ENCODE measurements at places on chromosomes 2 and 18. TPM values are rescaled to one million over a fixed set of nuclear protein-coding genes. Genes with fewer than 3 reads are reported as not detected.

Gene NOTO
- not detected for total RNA-seq

Gene CYP26B1
- total RNA-seq = not detected

Gene ANKRD62
- total RNA-seq = not detected

Gene BOLL
- total RNA-seq = not detected

Gene OST4
- 339 TPM for total RNA-seq

Gene KIF3C
- total RNA-seq = 17.6 TPM

Gene ZBTB7C
- not detected for total RNA-seq

Gene RSAD2
- total RNA-seq = not detected

Gene TUBB8B
- 5.3 TPM for total RNA-seq

Gene SP110
- 11.7 TPM for total RNA-seq

Gene UPP2
- not detected for total RNA-seq

Gene GLB1L
- total RNA-seq = 6.4 TPM

Gene FSIP2
- not detected for total RNA-seq

Gene AKAIN1
- total RNA-seq = not detected

Gene NCKAP5
- total RNA-seq = not detected

Gene SP140
- total RNA-seq = 0.41 TPM

Gene IL1R1
- not detected for total RNA-seq

Gene ST6GAL2
- total RNA-seq = not detected

Gene REG3A
- total RNA-seq = not detected

Gene DPY30
- total RNA-seq = 94.9 TPM

Gene ACADL
- total RNA-seq = not detected

Gene VIL1
- not detected for total RNA-seq

Gene ALMS1
- total RNA-seq = 36.2 TPM

Gene PDE11A
- 2.6 TPM for total RNA-seq

Gene CXCR1
- total RNA-seq = not detected

Gene BMP10
- total RNA-seq = not detected

Gene NYAP2
- not detected for total RNA-seq

Gene CYP1B1
- total RNA-seq = not detected

Gene ECEL1
- total RNA-seq = 11.9 TPM

Gene TANC1
- 2.8 TPM for total RNA-seq

Gene ABCG5
- total RNA-seq = not detected

Gene VIT
- not detected for total RNA-seq

Gene CHRND
- total RNA-seq = not detected

Gene LRATD1
- not detected for total RNA-seq

Gene FAM110C
- not detected for total RNA-seq

Gene TFPI
- 41.1 TPM for total RNA-seq

Gene RTP5
- not detected for total RNA-seq

Gene SLC23A3
- total RNA-seq = not detected

Gene SERPINB10
- not detected for total RNA-seq

Gene TMEM247
- not detected for total RNA-seq

Gene CNDP1
- total RNA-seq = not detected

Gene STARD6
- total RNA-seq = not detected

Gene FBXO36
- total RNA-seq = 5.0 TPM

Gene TLX2
- not detected for total RNA-seq

Gene RPRM
- 76.1 TPM for total RNA-seq

Gene C2orf66
- not detected for total RNA-seq

Gene AQP12A
- not detected for total RNA-seq

Gene GAL3ST2
- total RNA-seq = not detected

Gene CFC1
- not detected for total RNA-seq

Gene SMARCAL1
- total RNA-seq = 12.6 TPM

Gene ACYP2
- total RNA-seq = 15.5 TPM

Gene G6PC2
- total RNA-seq = not detected

Gene HOXD8
- total RNA-seq = 4.1 TPM

Gene DCDC2C
- not detected for total RNA-seq

Gene BZW1
- 474 TPM for total RNA-seq

Gene STK36
- 14.4 TPM for total RNA-seq

Gene AGAP1
- 4.9 TPM for total RNA-seq

Gene TIMM21
- total RNA-seq = 41.9 TPM

Data from G401 (cell line).